ENCODE measurements at places on chromosomes 3 and 15. TPM values are rescaled to one million over a fixed set of nuclear protein-coding genes. Genes with fewer than 3 reads are reported as not detected.

- no peak for DNase-seq
Measured at GRCh38 chr3:122580470-122580869, 3.0 kb downstream of the PARP15 start.

- peak; percentile 46 for DNase-seq
Measured at GRCh38 chr3:178705925-178706324, 169.7 kb downstream of the KCNMB2 start.

DNA sequence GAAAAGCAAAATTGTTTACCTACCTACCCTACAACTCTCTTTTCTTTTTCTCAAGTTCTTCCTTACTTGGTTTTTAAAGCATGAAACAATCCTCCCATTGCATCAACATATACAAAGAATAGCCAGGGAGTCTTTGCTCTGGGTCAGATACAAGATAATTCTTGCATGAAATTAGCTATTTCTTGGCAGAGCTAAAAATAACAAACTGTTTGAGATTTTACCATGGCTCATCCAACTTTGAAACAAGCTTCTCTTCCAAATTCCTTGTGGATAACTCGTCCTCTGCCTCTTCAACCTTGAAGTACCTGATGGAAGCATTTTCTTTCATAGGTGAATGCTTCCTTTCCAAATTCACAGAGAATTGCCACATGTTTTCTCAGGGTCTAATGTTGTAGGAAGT, 9.2 kb upstream of the CBLB start:
- DNase-seq, result peak; percentile 49

- no peak for DNase-seq
Measured at GRCh38 chr3:186219211-186219638, 110.3 kb upstream of the ETV5 start.

- no peak for DNase-seq
Measured at GRCh38 chr15:100189849-100190248, 151.9 kb downstream of the ADAMTS17 start.

GRCh38 chr3:188286087-188286513, 132.1 kb downstream of the LPP start:
- DNase-seq, result peak; percentile 100

The ADCY5 gene
- 0.99 TPM for total RNA-seq

The CSPG5 gene
- 0.40 TPM for total RNA-seq
